ENCODE measurements at places on chromosomes 4 and X. TPM values are rescaled to one million over a fixed set of nuclear protein-coding genes. Genes with fewer than 3 reads are reported as not detected.

DNA sequence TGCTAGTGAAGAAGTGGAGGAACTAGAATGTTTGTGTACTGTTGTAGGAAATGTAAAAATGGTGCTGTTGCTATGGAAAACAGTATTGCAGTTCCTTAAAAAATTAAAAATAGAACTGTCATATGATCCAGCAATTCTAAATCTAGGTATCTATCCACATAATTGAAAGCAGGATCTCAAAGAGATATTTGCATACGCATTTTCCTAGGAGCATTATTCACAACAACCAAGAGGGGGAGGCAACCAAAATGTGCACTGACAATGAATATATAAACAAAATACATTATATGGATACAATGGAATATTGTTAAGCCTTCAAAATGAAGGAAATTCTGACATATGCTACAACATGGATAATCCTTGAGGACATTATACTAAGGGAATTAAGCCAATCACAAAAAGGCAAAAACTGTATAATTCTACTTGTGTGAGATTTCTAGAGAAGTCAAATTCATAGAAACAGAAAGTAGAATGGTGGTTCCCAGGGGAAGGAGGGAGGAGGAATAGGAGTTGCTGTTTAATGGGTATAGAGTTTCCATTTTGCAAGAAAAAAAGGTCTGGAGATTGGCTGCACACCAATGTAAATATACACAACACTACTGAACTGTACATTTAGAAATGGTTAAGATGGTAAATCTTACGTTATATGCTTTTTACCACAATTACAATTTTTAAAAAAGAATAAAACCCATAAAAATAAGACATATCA, 35.6 kb upstream of the KCNE5 start:
- no peak for DNase-seq

DNA sequence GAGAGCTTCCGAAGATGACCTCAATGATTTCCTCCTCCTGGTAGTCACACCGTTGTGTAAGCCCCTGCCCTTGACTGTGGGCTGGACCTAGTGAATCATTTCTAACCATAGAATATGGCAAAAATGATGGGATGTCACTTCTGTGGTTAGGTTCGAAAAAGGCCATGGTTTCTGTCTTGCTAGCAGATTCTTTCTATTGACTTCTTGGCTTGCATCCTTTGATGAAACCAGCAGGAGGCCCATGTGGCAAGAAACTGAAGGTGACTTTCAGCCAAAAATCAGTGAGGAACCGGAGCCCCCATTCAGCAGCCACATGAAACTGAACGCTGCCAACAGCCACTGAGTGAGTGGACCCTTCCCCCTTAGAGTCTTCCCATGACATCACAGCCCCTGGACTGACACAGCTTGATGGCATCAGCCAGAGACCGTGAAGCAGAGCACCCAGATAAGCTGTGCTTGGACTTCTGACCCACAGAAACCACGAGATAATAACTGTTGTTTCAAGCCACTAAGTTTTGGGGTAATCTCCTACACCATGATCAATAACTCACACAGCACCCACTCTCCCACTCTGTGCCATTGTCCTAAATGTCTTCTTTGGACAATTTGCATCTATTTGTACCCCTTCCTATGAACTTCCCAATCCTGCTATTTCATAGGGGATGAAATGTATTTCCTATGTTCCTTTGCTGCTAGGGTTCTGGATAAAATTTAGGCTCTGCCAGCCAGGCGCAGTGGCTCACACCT, 148.0 kb upstream of the STX18 start:
- DNase-seq, result no peak

Gene KLHL4
- 5.8 TPM for total RNA-seq

DNA sequence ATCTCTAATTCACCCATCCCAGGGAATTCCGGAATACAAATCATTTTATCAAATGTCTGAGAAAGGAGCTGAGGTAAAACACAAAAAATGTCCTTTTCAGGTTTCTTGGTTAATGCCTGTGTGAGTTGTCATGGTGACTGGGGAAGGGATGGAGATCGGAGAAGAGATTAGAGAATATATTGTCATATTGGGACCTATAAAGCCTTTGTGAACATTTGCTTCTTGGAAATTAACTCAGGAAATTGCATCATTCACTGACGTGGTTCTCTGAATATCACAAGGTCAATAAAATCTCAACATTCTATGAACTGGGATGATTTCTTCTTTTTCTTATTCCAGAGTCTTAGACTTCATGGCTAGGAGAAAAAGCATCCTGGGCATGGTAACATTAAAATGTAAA, 174.8 kb upstream of the GLRA2 start:
- no peak for DNase-seq

Gene NXT2
- 34.1 TPM for total RNA-seq

GRCh38 chr4:183011213-183011907, 87.7 kb upstream of the WWC2 start:
- no peak for DNase-seq

Gene ADGRL3
- total RNA-seq, result 1.4 TPM

Gene CXXC4
- 0.03 TPM for total RNA-seq

GRCh38 chrX:139889760-139890159, 43.1 kb downstream of the ATP11C start:
- no peak for DNase-seq

- DNase-seq, result no peak
These were observed 69.8 kb upstream of the NEIL3 start for GRCh38 chr4:177239878-177240277.

Gene TEX13B
- not detected for total RNA-seq

DNA sequence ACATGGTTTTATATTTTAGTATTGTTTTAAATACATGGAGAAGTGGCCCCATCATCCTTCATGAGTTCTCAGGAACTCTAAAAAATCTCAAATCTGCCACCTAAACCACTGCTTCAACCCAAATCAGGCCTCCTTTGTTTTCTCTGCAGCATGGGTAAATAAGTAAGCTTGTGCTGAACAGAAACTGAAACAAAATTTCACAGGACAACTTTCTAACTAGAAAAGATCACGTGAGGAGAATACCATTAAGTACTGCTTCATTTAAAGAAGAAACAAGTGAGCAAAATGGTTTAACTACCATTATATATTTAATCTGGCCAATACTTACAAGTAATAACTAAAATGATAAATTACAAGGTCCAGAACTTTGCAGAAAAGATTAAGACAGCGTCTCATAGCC, 2.5 kb downstream of the ARAP2 start:
- DNase-seq, result no peak

- no peak for DNase-seq
These were observed 9.7 kb downstream of the SMIM10 start for GRCh38 chrX:135000516-135000915.

DNA sequence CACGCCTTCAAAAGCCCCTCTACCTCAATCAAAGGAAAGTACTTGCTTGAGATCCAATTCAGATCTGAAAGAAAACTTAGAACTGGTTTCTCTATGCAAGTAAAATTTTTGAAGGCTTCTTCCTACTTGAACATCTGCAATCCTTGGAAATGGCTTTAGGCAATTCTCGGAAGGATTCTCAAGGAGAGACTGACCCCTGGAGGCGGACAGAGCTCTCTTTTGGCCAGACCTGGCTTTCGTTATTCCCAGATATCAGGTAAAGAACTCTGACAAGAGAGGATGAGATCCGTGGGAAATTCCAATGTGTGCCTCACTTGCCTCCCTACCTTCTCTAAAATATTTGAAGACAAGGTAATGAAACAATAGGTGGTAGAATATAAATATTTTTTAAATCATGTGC, 670.3 kb upstream of the FAM241A start:
- peak; percentile 21 for DNase-seq

GRCh38 chr4:176193938-176194337, 1.4 kb downstream of the SPATA4 start:
- DNase-seq, result no peak

DNA sequence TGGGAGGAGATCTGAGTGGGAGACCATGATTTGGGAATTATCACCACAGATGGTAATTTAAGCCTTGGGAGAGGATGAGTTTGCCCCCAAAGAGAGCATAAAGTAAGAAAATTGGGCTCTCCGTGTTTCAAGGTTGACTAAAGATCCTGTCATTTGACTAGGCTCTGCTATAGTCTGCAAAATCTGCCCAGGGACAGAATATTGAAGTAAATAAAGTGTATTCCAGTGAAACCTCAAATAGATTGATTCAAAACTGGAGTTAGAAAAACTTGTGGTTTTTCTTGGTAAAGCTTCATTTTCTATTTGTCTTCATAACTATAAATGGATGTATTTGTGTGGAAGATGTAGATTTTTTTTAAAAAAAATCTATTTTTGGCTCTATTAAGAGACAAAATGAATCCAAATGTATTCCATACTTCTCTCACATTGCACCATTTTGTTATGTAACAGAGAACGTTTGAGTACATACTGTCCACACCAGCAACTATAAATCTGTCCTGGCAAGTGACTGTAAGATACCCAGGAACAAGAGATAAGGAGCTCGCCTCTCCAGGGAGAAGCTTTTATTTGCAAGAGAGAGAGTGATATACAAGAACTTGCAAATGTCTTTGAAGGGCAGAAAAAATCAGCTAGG, 170.2 kb downstream of the CBR4 start:
- DNase-seq, result no peak

DNA sequence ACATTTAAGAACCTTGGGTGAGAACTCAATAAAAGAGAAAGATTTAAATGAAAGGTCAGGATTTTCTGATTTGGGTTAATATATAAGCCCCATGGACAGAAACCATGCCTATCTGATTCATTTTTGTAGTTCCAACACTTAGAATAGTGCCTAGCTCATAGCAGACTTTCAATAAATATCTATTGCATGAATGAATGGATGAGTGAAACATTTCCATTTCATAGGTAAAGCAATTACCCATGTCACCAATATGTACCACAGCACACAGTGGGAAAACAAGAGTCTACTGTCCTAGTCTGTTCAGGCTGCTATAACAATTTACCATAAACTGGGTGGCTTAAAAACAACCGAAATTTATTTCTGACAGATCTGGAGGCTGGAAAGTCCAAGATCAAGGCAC, 63.9 kb upstream of the PTPN13 start:
- DNase-seq, result no peak

Gene CXCL9
- not detected for total RNA-seq

DNA sequence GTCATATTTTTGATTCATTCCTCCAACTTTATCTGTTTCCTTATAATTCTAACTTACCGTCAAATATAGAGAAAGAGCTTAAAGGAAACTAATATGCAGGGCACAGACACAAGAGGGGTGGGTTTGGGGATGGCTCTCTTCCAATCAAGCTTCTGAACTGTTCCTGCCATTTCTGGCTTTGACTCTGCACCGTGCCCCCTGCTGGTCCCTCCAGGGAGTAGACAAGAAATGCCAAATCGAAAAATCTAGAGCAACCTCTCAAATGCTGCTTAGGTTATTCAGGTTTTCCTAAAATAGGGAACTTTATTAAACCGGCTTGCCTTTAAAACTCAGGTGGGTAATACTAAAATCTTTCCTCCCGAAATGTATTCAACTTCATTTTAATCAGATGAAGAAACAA, 39.8 kb upstream of the VCX3A start:
- no peak for DNase-seq

DNA sequence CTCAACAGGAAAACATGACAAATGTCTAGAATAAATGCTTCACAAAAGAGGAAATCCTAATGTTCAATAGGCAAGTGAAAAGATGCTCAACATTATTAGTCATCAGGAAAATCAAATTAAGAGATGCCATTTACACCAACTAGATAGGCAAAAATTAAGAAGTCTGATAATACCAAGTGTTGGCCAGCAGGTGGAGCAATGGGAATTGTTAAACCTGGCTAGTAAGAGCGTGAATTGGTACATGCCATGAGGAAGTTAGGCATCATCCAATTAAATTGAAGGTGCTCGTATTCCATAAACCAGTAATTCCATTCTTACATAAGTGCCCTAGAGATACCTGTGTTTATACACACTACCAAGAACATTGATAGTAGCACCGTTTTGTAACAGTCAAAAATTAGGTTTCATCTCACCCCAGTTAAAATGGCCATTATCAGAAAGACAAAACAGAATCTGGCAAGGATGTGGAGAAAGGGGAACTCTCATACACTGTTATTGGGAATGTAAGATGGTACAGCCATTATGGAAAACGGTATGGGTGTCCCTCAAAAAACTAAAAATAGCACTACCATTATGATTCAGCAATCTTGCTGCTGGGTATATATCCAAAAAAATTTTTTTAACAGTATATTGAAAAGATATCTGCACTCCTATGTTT, 14.0 kb upstream of the ZCCHC18 start:
- peak; percentile 61 for DNase-seq

Gene MRFAP1
- 64.5 TPM for total RNA-seq

DNA sequence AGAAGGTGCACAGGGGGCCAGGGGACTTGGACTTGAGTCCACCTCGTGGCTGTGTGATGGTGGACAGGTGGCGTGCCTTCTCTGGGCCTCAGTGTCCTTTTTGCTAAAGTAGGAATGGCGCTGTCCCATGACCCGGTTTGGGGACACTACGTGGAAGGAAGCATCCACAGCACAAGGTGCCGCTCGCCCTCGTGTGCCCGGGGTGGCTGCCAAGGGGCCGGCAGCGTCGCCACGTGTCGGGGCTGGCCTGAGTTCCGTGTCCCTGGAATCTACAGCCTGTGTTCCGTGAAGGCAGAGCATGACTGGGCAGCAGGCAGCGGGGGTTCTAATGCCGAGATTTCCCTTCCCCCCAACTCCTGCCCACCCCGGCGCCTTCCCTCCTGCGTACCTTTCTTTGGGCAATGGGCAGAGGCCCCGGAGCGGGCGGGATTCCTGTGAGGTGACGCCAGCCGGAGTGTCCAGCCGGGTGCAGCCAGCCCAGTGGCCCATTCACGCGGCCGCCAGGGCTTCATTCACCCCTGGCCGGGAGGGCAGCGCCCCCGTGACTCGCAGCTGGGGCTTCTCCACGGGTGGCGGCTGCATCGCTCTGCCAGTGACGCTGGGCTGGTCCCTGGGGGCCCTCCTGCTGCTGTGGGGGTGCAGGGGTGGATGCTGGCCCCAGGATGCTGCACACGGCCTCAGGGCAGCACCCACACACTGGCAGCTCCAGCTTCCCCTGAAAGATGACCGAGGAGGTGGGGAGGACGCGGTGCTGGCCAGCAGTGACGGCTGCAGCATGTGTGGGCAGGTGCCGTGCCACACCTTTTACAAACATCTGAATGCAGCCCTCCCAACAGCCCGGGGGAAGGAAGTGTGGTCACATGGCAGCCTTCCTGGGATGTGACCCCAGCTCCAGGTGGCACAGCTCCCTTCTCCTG, 21.2 kb downstream of the DOK7 start:
- DNase-seq, result peak; percentile 12

DNA sequence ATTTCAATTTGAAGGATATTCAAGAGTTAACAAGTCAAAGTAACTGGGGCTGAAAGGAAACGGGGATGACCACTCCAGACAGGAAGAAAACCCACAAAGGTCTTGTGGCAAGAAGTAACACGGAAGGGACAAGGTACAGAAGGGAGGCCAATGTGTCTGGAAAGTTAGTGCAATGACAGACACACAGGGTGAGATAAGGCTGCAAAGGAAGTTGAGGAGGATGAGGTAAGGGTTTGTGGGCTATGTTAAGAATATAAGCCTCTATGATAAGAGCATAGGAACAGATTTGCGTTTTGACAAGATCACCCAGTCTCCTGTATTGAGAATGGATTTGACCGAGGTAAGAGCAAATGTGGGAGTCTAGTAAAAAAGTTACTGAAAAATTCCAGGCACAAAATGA, 21.9 kb upstream of the EMCN start:
- DNase-seq, result no peak

- DNase-seq, result peak; percentile 13
These were observed 12.4 kb upstream of the PIN4 start for GRCh38 chrX:72169008-72169728.

GRCh38 chrX:6386837-6387236, 148.1 kb downstream of the VCX3A start:
- no peak for DNase-seq

Gene MAGEB6B
- not detected for total RNA-seq

Gene XKRX
- 2.6 TPM for total RNA-seq

All from NCI-H460 (cell line).